ENCODE measurements at places on chromosomes 5 and 9.

DNA sequence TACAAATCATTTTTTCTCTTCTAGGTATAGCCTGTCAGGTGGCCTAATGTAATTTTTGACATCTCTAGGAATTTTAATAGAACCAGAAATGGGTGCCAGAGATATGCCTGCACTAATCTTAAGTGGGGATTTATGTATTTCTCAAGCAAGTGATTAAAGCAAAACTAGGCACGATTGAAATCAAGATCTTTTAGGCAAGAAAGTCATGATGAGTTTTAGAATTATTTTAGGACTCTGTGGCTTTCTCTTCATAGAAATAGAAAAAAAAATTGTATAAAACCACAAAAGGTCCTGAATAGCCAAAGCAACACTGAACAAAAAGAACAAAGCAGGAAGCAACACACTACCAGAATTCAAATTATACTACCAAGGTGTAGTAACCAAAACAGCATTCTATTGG is 952 bp upstream of the AMACR start:
- DNase-seq, result no peak

GRCh38 chr9:91253488-91253887 is 108.2 kb downstream of the AUH start:
- peak; percentile 5 for DNase-seq

DNA sequence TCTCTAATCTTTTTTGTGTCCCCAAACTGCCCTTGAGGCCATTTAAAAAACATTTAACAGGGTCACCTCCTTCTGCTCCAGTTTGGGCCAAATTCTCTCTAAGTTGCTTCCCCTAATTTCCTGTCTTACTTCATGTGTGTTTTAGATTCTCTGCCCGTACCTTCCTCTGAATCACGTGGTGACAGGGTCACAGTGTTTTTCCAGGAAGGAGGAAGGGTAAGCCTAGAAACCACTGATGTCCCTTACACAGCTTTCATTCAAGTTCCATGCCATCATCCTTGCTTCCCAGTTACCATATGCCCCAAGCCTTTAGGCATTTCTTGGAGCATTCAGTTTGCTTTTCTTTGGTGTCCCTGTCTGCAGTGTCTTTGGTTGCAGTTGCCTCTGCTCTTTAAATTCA is 42.4 kb upstream of the MACIR start:
- DNase-seq, result no peak

DNA sequence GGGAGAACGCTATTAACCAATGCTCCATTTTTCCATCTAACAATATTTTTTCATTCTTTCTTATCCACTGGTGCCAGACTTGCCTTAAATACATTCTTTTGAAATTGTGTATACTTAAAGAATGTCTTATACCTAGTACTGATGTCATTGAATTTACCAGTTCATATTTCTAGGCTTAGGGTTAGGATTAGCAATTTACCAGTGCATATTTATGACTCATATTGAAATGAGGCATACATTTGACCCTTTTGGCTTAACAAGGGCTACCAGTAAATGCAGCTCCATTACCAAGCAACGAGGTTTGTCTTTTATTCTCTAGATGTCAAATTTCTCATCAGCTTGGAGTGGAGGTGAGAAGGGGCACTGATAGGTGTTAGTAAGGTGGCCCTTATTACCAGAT is 89.5 kb downstream of the CDH9 start:
- no peak for DNase-seq

- no peak for DNase-seq
Observed at GRCh38 chr5:112124788-112125187, 294.3 kb downstream of the EPB41L4A start.

- no peak for DNase-seq
Observed at GRCh38 chr9:72043576-72043975, 16.8 kb downstream of the C9orf57 start.
